ENCODE measurements at places on chromosomes 2 and 18. TPM values are rescaled to one million over a fixed set of nuclear protein-coding genes. Genes with fewer than 3 reads are reported as not detected.

DNA sequence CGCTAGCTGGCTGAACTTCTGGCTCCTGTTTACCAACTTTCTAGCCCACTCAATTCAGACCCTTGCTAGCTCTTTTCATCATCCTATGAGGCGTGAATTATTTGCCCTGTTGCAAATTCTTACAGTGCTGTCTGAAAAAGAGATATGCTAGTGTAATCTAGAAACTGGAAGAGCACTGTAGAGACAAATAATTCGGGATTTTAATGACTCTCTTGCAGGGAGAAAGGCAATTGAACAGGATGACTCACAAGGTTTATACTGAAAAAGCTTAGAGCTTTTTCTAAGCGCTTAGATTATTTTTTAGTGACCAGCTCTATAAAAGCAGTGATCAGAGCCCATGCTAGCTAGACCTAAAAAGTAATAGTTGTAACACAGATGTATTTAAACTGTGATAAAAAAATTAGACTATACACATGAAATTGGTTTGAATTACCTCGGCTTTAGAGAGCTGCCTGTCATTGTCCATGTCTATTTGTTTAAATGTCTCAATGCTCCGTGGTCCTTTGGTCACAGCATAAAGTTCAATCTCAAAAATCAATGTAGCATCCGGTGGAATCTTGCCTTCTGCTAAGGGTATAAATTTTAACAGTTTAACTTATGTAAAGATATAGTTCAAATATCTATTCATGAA lies 9.1 kb downstream of the FKBP7 start:
- no peak for DNase-seq

COL4A3 gene
- 0.91 TPM for polyA plus RNA-seq

DNA sequence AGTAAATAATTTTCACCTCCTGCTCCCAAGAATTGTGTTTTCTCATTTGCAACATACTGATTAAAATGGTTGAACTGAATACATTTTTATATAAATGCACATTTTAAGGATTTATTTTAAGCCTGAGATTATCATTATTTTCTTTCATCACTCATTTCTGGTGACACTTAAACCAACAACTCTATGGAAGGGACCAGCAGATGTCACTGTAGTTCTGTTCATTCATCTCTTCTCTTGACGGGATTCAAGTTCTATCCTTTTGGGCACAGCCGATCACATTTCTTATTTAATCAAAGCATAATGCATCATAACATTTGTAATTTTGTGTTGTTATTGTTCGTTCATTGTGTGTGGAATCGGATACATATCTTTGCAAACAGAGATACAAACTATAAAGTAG lies 417.9 kb downstream of the HRH4 start:
- no peak for DNase-seq

DNA sequence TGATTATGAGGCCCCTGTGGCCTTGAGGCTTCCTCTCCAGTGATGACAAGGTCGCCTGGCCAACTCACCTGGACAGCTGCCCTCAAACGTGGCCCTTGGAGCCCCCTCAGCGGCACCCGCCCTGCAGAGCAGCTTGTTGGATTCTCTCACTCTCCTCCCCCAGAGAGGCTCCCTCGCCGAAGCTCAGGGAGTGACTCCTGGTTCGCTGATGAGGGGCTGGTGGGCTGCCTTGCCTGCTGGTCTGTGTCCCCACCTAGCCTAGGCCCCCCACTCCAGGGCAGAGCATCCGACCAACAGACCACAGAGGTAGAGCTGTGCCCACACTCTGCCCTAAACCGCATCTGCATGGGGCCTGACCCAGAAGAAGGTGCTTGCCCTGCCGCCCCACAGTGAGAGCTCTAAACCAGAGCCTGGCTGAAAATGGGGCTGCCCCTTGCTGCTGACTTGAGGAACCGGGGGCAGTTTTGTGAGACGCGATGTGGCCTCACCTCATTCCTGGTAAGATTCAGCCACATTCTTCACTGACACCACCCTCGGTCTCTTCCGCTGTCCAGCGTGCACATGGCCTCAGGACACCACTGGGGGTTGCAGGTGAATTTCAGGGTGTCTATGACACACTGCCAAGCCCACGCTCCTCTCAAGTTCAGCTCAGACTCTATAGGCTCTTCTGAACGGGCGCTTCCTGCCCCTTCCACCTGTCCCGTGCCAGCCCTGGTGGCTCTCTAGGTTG lies 131.6 kb downstream of the CABLES1 start:
- DNase-seq = no peak

DNA sequence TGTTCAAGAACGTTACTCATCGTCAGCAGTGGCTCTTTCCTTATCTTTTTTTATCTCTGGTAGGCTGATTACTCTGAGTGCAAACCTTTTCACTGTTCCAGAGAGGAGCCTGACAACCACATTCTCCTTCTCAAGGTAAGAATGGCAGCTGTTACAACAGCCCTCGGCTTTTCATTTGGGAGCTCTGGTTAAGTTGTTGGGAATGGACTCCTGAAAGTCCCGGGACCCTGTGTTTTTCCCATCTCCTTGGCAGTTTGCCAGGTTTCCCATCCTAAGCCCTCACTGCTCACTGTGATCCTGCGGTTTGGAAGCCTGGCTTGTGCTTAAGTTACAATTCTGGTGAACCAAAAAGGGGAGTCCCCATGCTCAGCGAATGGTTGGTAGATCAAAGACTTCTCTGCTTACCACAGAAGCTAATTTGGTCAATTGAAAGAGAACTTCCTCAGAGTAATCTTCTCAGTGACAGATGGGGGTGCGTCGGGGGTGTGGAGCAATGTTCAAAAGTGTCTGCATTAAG lies 122.3 kb downstream of the LYPD6B start:
- no peak for DNase-seq

GRCh38 chr18:45449418-45450227 lies 165.7 kb upstream of the SLC14A2 start:
- DNase-seq = peak; percentile 50

SCN1A gene
- not detected for polyA plus RNA-seq

GRCh38 chr2:183253441-183254130 lies 129.3 kb downstream of the NUP35 start:
- no peak for DNase-seq

GRCh38 chr2:192373221-192373620 lies 178.5 kb upstream of the TMEFF2 start:
- no peak for DNase-seq

DNA sequence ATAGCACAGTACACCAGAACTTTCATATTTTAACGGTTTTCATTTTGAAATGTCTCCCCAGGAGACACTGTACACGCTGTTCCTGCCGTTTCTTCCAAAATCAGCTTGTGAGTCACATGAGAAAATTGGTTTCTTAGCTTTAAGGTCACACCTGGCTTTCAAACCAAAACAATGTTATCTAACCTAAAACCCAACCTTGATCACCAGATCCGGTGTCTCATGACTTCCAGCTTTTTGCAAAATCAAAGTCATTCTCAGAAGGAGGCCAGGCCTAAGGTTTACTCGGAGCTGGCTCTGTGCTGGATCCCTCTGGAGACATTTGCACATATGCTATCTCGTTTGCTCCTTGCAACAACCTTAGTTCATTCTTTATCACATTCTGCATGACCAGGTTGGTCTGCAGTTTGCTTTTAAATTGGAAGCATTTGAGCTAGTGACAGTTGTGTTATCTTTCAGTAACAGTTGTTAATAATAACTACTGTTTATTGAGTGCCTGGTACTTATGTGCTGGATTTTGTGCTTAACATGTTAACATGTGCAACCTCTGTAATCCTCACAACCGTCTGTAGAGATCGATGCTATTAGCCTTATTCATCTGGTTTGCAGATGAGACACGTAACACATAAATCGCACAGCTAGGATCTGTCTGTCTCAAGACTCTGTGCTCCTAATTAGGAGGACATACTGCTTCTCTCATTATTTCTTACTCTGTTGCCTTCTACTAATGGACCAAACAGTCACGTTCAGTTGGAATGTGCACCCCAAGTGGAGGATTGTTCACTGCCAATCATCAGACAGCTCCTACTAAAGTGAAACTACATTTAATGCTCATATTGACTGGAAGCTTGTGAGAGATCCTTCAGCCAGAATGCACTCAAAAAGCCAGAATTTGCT lies 105.5 kb downstream of the RNF144A start:
- no peak for DNase-seq

SLC9A2 gene
- under 0.01 TPM for polyA plus RNA-seq

DNA sequence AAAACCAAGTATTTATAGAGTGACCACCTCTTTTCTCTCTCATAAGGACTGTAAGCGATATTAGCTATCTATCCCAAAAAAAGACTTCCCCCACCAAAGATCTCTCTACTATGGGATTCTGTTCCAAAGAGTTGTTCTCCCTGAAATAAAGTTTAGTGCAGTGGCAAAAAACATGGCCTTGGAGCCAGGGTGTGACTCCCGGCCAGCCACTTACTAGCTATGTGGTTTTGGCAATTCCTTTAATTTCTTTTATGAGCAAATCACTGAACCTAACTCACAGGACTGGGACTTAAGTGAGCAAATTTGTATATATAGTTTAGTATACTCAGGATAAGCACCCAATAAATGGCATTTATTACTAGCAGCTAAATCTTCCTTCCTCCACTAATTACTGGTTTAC lies 42.6 kb downstream of the SESTD1 start:
- DNase-seq = no peak

- no peak for DNase-seq
Measured at GRCh38 chr2:15738225-15738546, 146.5 kb downstream of the DDX1 start.

DNA sequence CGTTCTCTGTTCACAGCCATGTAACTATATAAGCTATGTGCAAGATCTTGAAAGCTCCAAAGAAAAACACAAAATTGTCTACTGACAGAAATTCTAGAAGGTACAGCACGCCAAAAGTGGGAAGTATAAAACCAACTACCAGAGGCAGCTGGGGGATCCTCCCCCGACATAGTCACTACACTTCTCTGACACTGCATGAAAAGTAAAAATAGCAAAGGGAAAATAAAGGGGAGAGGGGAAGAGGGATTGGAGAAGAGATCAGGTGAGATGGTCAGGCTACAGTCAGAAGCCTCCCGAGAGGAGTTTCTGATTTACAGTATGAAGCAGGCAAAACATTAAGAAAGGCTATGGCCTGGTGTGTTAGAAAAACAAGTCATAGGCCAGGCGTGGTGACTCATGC lies 39.8 kb upstream of the PCBP1 start:
- DNase-seq = no peak

DNA sequence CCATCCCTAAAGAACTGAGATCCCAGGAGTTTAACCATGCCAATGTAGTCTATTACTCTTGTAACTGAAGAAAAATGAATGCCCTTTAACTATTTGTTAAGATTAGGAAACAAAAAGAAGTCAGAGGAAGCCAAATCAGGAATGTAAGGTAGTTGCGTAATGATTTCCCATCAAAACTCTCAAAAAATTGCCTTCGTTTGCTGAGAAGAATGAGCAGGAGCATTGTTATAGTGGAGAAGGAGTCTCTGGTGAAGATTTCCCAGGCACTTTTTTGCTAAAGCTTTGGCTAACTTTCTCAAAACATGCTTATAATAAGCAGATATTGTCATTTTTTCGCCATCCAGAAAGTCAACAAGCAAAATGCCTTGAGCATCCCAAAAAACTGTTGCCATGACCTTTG lies 224.0 kb upstream of the SIX2 start:
- DNase-seq = no peak

DNA sequence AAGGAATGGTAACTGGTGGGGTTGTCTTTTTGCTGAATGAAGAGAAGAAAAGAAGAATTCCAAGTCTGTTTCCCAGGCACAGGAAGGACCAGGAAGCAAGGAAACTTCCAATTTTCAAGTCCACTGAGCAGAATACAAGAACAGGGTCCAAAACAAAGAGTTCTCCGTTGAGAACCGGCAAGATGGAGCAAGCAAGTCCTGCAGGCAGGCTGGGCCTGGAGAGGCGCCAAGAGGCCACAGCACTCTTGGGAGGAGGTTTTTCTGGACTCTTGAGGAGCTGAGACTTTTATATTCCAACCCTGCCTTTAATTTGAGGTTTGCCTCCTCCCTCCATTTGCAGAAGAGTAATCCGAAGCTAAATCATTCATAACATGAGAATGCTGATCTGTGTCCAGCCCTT lies 224.5 kb downstream of the IKZF2 start:
- DNase-seq = peak; percentile 18

GRCh38 chr2:225113371-225114015 lies 71.2 kb upstream of the DOCK10 start:
- no peak for DNase-seq

GRCh38 chr18:73923866-73924265 lies 223.8 kb downstream of the FBXO15 start:
- DNase-seq = no peak

ANKRD30BL gene
- polyA plus RNA-seq = not detected

DNA sequence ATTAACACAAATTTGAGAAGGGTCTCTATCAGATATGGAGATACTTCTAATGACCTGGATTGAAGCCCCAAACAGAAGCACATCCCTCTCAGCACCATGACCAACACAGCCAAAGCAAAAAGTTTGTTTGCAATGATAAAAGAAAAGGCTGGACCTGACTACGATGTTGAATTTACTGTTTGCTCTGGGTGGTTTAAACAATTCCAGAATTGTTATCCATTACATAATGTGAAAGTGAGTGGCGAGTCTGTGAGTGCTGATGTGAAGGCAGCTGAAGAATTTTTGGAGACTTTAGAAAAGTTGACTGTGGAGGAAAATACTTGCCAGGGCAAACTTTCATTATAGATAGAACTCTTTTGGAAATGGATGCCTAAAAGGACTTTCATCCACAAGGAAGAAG lies 17.4 kb upstream of the DLX2 start:
- no peak for DNase-seq

DNA sequence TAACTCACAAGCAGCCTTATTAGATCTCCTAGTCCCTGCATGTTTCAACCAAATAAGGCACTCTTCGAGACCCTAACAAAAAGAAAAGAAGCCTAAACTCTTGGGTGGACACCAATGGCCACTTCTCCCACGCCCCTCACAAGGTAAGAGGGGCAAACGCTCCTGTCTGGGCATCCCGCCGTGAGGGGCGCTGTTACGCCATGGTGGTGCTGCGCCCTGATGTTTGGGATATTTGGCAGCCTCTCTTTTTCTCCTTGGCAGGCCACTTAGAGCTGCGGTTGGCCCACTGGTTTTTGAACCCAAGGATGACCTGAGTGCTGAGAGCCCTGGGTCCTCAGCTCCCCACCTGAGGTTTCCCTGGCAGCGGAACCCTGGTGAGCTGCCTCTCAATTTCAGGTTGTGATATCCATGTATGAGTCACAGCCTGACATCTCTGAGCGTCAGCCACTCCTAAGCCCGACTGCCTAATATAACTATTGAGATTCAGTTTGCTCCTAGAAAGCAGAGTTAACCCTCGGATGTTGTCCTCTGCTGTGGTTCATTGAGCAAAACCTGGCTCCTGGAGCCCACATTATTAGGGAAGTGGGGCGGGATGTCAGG lies 103.3 kb downstream of the COL6A3 start:
- no peak for DNase-seq

GRCh38 chr2:100411841-100412292 lies 5.6 kb downstream of the CHST10 start:
- DNase-seq = no peak

All from heart right ventricle (tissue), 16 donors.